Fibroblast of the aortic adventitia (primary cell): ENCODE measurements at places on chromosomes 5 and 9. TPM values are rescaled to one million over a fixed set of nuclear protein-coding genes. Genes with fewer than 3 reads are reported as not detected.

GRCh38 chr9:17589771-17590170 lies 10.9 kb downstream of the SH3GL2 start:
- no peak for DNase-seq

- DNase-seq = no peak
These were observed 246.9 kb downstream of the TLR4 start for GRCh38 chr9:117951127-117951526.

DNA sequence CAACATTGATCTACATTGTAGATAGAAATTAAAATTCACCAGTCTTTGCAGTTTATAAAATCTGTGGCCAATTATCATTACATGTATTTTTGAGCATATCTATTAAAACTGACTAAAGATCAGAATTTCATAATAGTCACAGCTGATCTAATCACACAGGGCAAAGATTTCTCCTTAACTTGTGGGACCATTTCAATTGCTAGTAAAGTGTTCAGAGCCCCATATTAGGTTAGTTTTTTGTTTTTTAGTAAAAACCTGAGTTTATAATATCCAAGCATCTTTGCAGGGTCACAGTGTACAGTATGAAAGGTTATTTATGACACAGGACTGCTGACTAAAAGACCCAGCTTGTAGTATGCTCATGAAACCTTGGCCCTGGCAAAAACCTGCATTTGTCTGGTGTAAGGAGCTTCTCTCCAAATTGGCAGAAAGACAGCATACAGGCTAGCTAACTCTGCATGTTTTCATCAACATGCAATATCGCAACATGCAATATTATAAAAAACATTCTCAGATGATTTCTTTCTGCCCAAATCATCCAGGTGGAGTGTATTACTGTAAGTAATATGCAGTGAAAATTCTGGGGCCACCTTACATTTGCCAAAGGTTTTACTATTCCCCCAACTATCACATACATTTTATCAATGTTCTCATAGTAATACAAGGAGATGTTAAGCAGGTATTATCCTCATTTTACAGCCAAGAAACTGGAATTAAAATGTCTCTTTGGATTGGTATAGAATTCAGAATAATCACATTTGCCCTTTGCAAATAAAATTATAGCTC lies 37.7 kb upstream of the ALDH1A1 start:
- DNase-seq = no peak

GRCh38 chr5:55865831-55866230 lies 14.7 kb downstream of the IL31RA start:
- peak; percentile 31 for DNase-seq

GRCh38 chr5:14400085-14400484 lies 181.5 kb upstream of the OTULINL start:
- peak; percentile 77 for DNase-seq

DNA sequence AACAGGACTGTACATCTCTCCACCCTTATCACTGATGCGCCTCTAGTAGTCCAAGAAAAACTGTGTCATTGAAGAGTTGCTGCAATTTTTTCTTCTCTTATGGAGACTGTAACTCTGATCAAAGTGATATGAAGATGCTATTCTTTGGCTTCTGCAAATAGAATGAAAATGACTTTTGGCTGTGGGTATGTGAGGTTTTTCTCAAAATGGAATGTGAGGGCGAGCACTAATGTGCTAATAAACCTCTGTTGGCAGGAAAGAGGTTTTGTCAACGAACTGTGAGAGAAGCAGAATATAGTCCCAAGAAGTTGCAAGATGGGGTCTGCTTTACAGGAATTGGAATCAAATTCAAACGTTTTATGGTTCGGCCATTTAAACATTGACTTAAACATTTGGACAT lies 252.0 kb upstream of the GAS1 start:
- no peak for DNase-seq

GRCh38 chr9:109310486-109310901 lies 10.4 kb downstream of the EPB41L4B start:
- peak; percentile 66 for DNase-seq

- no peak for DNase-seq
These were observed 145.3 kb downstream of the TTLL11 start for GRCh38 chr9:121947775-121948174.

SAXO1 gene
- 0.08 and 0.18 TPM in 2 replicates for total RNA-seq

SFXN1 gene
- total RNA-seq = 15.9 and 74.7 TPM in 2 replicates

C5orf52 gene
- not detected in 2 replicates for total RNA-seq
